ENCODE measurements at places on chromosomes 7 and 10. TPM values are rescaled to one million over a fixed set of nuclear protein-coding genes. Genes with fewer than 3 reads are reported as not detected.

GRCh38 chr7:102289057-102289456 lies 2.4 kb downstream of the SH2B2 start:
- H3K4me3 ChIP-seq, result no peak overlapping the region
- H3K27me3 ChIP-seq, result peaks cover 83% of the 10 kb centered on the region
- no peak for DNase-seq
- H3K27ac ChIP-seq, result no peak overlapping the region
- H3K36me3 ChIP-seq, result no peaks in the 10 kb centered on the region

DNA sequence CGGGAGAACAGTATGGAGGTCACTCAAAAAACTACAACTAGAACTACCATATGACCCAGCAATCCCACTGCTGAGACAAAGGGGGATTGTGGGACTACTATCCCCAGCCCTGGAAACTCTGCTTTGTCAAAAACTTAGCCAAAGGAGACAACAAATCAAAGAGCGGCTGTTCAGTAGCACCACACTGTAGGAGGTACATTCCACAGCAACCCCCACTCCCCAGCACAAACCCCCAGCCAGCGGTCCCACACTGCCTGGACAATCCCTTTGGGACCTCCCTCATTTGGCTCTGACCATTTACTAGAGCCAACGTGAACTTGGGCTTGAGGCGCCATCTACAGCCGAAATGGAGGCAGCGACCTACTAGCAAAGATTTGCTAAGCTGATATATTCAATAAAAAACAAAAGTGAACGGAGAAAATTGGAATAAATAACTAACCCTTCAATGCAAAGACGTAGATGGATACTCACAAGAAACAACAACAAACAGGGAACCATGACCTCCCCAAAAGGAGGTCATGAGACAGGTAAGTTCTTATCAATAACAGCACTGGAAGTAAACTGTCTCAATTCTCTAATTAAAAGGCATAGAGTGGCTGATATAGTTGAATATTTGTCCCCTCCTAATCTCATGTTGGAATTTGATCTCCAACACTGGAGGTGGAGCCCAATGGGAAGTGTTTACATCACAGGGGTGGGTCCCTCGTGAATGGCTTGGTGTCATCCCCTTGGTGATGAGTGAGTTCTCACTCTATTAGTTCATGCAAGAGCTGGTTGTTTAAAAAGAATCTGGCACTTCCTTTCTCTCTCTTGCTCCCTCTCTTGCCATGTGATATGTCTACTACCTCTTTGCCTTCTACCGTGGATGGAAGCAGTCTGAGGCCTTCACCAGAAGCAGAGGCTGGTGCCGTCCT lies 119.0 kb upstream of the KCNMA1 start:
- H3K27me3 ChIP-seq, result peaks cover 2% of the 10 kb centered on the region
- peak; percentile 13 for DNase-seq
- H3K27ac ChIP-seq, result no peak overlapping the region
- H3K4me3 ChIP-seq, result no peak overlapping the region
- no peaks in the 10 kb centered on the region for H3K4me1 ChIP-seq

- no peak for DNase-seq
- H3K27ac ChIP-seq, result no peak overlapping the region
- no peaks in the 10 kb centered on the region for H3K27me3 ChIP-seq
- H3K4me3 ChIP-seq, result no peak overlapping the region
- H3K36me3 ChIP-seq, result no peaks in the 10 kb centered on the region
- H3K4me1 ChIP-seq, result no peaks in the 10 kb centered on the region
These were observed 561.6 kb downstream of the GRM8 start for GRCh38 chr7:126690848-126691751.

DNA sequence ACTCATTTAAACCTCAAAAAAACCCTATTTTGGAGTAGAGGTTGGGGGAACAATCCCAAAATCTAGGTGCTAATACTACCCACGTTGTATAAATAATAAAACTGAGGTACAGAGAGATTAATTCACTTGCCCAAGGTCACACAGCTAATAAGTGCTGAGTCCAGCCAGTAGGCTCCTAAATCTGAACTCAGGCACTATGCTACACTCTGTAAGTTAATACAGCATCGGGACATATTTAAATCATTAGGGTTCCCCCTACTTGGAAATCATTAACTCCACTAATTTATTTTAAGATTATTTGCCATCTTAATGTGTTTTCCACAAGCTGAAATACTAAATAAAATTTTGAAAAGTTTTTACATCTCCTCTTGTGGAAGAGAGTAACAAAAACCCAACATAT lies 24.2 kb downstream of the PIP4K2A start:
- H3K4me1 ChIP-seq, result no peaks in the 10 kb centered on the region
- no peak overlapping the region for H3K4me3 ChIP-seq
- H3K27me3 ChIP-seq, result no peaks in the 10 kb centered on the region

DNA sequence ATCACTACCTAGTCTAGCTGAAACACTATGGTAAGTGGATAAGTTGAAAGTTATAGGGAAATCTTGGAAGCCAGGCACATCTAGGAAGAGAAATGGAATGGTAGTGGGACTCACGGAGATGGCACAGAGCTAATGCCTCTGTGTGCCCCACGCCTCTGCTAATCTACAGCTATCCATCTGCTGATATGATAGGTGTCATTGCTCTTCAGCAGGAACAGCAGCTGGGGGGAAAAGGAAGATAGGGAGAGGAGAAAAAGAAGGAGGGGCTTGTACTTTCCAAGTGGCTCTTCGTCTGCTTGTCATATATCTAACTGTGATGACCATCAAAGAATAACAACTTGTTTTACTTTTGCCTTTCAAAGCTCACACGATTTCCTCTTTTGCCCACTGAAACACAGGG lies 1199.1 kb upstream of the SORCS1 start:
- no peaks in the 10 kb centered on the region for H3K36me3 ChIP-seq
- H3K4me1 ChIP-seq, result no peaks in the 10 kb centered on the region
- no peak overlapping the region for H3K27ac ChIP-seq
- H3K4me3 ChIP-seq, result no peak overlapping the region
- DNase-seq, result no peak
- no peaks in the 10 kb centered on the region for H3K27me3 ChIP-seq

GRCh38 chr10:24434961-24435360 lies 226.0 kb downstream of the KIAA1217 start:
- DNase-seq, result no peak
- H3K36me3 ChIP-seq, result no peaks in the 10 kb centered on the region
- H3K27me3 ChIP-seq, result no peaks in the 10 kb centered on the region
- H3K27ac ChIP-seq, result no peak overlapping the region
- H3K4me1 ChIP-seq, result no peaks in the 10 kb centered on the region
- H3K4me3 ChIP-seq, result no peak overlapping the region

DNA sequence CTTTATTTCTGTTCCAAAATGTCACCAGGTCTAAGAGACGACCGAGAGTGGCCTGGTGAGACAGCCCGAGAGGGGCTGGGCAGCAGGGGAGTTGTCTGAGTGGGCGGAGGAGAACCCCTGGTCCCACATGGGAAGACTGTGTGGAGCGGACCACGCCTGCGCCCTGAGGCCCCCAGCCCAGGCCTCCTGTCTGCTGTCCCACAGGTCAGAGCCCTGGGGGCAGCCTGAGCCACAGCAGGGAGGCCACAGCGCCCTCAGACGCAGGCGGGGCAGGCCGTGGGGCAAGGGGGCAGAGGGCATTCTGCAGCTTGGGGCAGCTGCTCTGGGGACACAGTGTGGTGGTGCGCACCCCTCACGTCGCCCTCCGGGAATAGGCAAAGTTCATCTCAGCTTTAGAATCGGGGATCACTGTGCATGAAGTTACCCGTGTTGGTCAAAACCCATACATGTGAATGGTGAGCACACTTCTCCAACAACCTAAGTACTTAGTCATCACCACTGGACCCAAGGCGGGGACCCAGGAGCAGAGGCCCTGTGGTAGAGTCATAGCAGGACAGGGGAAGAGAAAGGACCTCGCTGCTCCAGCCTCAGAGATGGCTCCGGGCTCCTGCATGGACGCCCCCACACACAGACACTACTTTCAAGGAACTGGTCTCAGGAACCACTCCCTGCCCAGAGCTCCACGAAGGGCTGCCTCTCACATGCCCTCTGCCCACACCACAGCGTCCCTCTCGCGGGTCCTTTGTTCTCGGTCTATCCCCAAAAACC lies 214.7 kb downstream of the ELFN1 start:
- peaks cover 11% of the 10 kb centered on the region for H3K4me1 ChIP-seq
- no peak overlapping the region for H3K27ac ChIP-seq
- no peak overlapping the region for H3K4me3 ChIP-seq

DNA sequence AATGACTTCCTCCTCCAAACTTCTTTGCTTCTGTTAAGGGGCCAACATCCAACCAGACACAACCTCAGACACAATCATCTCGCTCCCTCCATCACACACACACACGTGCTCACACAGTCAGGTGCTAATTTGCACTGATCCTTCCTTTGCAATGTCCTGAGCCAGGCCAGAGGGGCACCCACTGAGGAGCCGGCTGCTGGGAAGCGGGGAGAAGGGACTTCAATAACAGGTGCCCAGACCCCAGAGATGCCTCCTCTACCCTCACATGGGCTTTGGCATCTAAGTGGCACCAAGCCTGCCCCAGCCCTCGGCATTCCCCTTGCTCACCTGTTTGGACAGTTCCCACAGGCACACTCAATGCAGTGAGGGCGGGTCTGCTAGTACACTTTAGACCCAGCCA lies 34.2 kb upstream of the SVOPL start:
- no peak overlapping the region for H3K4me3 ChIP-seq
- no peak for DNase-seq
- H3K4me1 ChIP-seq, result no peaks in the 10 kb centered on the region
- H3K27ac ChIP-seq, result no peak overlapping the region

DNA sequence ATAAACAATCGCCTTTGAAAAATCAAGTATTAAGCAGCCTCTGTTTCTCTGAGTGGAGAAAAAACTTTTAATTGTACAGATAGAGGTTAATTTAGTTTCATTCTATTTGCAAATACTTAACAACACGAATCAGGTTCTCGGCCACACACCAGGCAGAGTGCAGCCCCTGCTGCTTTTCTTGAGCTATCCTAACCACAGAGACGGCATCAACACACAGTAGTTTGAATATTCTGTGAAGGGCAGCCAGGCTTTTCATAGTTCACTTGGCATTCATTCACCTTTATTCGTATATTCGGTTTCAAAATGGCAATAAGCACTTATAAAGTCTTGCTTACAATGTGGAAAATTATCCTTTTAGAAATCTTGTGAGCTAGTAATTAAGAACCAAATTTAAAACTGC lies 5.7 kb downstream of the ADARB2 start:
- no peak overlapping the region for H3K4me3 ChIP-seq
- no peak overlapping the region for H3K27ac ChIP-seq
- H3K27me3 ChIP-seq, result peaks cover 36% of the 10 kb centered on the region
- no peaks in the 10 kb centered on the region for H3K36me3 ChIP-seq
- DNase-seq, result no peak

DNA sequence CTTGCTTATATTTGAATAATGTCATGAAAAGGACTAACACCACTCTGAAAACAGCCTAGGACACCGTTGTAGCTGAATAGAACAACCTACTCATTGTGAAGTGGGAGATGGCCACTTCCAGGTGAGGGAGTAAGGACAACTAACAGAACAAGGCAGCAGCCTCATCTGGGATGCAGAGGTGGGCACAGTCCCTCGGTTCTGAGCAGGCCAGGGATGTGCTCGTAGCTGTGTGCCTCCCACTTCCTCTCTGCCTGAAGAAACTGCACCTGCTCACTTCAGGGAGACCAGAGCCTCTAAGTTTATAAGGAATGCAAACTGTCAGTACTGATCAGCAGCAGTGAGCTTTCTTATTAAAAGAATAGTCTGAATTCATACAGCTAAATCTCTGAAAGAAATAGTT lies 2.5 kb downstream of the VSTM4 start:
- H3K27ac ChIP-seq, result no peak overlapping the region
- no peak for DNase-seq
- no peak overlapping the region for H3K4me3 ChIP-seq

- H3K4me1 ChIP-seq, result no peaks in the 10 kb centered on the region
- no peaks in the 10 kb centered on the region for H3K27me3 ChIP-seq
- H3K36me3 ChIP-seq, result no peaks in the 10 kb centered on the region
- no peak for DNase-seq
These were observed 25.5 kb downstream of the RNLS start for GRCh38 chr10:88557658-88558057.

DNA sequence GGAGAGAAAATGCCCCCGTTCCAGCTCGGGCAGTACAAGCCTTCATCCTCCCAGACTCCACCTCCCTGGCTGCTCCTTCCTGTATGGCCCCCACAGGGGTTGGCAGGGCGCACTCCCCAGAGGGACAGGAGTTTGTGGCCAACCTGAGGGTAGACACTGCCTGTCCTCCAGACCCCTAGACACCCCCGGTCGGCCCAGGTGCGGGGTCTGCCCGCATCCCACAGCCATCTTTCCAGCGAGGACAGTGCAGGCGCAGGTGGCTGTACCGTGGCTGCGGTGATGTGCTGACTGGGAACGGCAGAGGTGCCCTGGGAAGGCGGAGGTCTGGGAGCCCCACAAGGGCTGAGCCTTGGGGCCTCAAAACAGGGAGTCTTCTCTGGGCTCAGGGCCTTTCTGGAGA lies 81.5 kb downstream of the LHPP start:
- no peak overlapping the region for H3K27ac ChIP-seq
- no peaks in the 10 kb centered on the region for H3K36me3 ChIP-seq
- H3K4me3 ChIP-seq, result no peak overlapping the region
- no peak for DNase-seq
- no peaks in the 10 kb centered on the region for H3K27me3 ChIP-seq

DNA sequence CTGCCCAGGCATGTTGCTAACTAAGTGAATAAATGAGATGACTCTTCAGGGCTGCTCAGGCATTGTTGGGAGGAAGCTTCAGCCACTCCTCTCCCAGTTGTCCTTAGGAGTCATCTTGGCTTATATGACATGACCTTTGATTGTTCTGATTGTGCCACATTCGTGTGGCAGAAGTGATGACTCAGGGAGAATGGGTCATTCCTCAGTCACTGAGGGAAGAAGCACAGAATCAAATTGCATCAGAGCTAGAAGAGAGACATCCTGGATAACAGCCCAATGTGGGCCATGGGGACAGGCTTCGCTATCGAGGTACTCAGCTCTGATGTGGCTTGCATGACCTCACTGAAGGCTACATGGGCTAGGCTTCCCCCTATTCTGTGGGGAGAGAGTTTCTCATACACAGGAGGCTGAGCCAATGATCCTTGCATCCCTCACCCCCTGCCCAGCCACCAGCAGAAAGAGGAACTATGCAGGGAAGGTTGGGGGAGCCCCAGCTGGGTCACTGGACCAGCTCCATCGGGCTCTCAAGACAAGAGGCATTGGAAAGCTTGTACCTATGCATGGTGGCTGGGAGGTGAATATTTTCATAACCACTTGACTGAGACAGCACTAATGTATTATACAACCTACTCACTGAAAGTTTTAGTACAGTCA lies 6.0 kb upstream of the HMX3 start:
- H3K27ac ChIP-seq, result no peak overlapping the region
- peaks cover 41% of the 10 kb centered on the region for H3K27me3 ChIP-seq
- H3K4me1 ChIP-seq, result no peaks in the 10 kb centered on the region
- H3K4me3 ChIP-seq, result no peak overlapping the region

ANKRD61 gene
- total RNA-seq, result 0.05 TPM

BHLHA15 gene
- total RNA-seq, result not detected

MYL7 gene
- total RNA-seq, result 0.57 TPM

SCART1 gene
- total RNA-seq, result 0.94 TPM

SORBS1 gene
- total RNA-seq, result 1.9 TPM

HOXA5 gene
- total RNA-seq, result 0.24 TPM

All from thymus (tissue), 14 donors.